ENCODE measurements at places on chromosomes 1 and 21.

GRCh38 chr1:91165033-91165654 is 143.3 kb upstream of the ZNF644 start:
- DNase-seq, result no peak

GRCh38 chr1:185694081-185694480 is 40.1 kb upstream of the HMCN1 start:
- no peak for DNase-seq

DNA sequence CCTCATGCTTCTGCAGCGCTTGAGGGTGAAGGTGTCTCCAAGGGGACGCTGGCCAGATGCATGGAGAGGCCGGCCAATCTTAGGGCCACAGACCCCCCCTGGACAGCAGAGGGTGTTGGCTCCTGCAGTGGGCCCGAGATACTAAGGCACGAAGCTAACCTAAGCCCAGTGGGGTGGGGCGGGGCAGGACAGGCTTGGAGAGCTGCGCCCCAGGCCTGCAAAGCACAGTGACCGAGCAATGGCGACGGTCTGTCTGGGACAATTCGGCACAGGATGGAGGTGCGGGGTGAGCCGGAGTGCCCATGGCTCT is 1.3 kb downstream of the FNDC10 start:
- DNase-seq, result no peak

- no peak for DNase-seq
Measured at GRCh38 chr1:209689477-209689876, 14.3 kb downstream of the G0S2 start.

DNA sequence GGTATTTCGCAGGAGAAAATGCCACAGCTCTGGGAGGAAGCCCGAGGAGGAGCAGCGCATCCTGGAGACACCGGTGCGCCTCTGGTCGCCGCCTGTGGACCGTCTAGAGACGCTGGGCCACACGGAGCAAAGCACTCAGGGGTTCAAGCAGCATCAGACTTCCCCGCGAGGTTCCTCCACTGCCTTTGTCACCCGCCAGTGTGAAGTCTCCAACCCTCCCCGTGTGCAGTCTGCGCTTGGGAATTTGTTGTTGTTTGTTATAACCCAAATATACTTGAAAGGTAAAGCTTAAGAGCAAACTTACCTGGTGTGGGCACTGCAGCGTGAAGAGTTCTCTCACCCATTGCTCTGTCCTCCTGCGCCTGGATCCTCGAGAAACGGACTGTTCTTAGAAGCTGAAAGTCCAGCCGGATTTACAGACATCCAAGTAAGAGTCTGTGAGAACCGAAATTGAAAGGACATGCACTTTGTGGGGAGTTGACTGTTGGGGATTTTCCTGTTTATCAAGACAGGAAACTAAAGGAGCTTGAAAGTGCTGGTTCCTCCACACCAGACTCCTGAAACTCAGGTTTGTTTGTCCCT is at the start of gene GBP4:
Gene GBP4 (minus strand): TSS at position 452 of the 582 bp plus-strand sequence. CDS start 108 bp downstream, at position 344.
- DNase-seq, result no peak

GRCh38 chr1:228897901-228898300 is 162.6 kb downstream of the RHOU start:
- no peak for DNase-seq

DNA sequence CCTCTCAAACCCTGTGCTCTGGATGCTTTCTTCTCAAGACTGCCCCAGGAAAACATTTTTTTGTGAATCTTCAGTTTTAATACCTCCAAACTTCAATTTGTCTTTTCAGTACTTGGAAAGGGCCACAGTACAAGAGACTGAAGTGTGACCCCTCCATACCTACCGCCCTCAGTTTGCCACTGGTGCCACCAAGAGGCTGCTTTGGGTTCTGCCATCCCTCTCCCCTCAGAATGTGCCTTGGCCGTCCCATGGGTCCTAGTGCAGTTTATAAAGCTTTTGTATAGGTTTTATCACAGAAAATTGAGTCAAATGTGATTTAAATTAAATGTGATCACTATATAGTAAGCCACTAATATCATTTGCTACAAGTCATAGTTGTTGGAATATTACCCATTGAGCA is 60.8 kb upstream of the PGD start:
- DNase-seq, result no peak

DNA sequence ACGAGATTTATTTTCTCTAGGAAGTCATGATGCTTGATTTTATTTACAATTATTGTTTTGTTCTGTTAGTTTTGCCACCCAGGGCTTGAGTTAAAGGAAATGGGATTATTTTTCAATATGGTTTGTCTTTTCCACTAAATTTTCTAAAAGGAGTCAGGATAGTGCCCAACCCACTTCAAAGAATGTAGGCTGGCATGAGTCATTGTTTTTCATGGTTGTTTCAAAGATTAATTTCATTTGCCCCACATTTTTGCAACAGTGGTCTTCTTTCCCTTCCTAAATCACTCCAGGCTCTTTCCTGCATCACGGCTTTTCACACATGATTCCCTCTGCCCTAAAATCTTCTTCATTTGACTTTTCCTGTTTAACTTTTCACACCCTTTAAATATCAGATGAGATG is 2.5 kb downstream of the SLAMF6 start:
- no peak for DNase-seq

GRCh38 chr1:165928075-165928731 is 100.8 kb downstream of the UCK2 start:
- DNase-seq, result no peak

- DNase-seq, result no peak
Measured at GRCh38 chr1:50424884-50425375, 1.7 kb upstream of the DMRTA2 start.

- DNase-seq, result no peak
Measured at GRCh38 chr21:35926003-35926740, 134.2 kb downstream of the SETD4 start.

DNA sequence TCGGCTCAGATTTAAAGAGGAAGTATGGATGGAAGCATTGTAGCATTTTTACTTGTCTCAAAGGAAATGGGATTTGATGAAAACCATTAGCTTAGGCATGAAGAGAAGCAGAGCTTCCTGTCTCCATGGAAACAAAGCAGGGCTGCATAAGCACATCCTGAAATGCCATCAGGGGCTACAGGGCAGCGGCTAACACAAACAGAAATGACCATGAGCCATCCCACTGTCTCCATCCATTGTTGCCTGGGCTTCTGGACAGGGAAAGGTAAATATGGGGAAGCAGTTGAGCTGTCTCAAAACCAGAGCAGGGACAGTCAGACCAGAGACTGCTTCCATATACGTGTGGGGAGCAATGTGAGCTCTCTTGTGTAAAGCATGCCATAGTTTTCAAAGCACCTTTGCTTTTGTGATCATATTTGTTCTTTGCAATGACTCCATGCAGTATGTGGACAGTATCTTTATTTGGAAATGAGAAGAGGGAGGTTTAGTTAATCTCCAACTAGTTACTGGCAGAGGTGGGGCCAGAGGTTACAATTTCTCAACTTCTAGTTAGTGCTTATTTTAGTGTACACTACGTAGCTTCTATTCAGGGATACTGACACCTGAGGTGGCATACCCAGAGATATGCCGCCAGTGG is 176.1 kb downstream of the CACNA1E start:
- DNase-seq, result no peak

DNA sequence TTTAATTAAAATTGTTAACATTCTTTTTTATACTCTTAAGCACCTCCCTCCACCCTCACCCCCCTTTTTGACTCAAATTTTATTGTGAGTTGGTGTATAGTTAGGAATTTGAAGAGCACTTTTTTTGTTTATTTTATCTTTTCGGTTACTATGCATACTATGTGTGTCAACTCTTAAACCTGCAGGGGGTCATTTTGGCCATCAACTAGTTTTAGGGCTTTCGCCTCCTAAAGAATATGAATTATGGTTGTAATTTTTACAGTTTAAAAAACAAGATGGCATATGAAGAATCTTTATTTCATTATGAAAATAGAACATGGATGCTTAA is 9.7 kb downstream of the BACH1 start:
- no peak for DNase-seq

GRCh38 chr1:201941420-201942128 is 4.8 kb downstream of the LMOD1 start:
- DNase-seq, result no peak

DNA sequence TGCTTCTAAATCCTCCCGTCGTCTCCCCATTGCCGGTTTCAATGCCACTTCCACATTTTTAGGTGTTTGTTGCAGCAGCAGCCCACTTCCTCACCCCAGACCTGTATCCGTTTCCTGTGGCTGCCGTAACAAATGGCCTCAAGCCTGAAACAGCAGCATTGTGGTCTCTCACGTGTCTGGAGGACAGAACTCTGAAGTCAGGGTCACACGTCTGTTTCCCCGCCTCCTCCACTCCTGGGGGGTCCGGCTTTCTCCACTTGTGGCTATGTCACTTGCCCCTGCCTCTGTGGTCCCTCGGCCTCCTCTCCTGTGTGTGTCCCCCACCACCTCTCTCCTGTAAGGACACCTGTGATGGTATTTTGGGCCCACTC is 21.8 kb downstream of the TRPM2 start:
- no peak for DNase-seq

- DNase-seq, result no peak
Measured at GRCh38 chr1:212587016-212587887, 21.3 kb upstream of the ATF3 start.

GRCh38 chr1:58896246-58897183 is 112.7 kb upstream of the JUN start:
- DNase-seq, result no peak

DNA sequence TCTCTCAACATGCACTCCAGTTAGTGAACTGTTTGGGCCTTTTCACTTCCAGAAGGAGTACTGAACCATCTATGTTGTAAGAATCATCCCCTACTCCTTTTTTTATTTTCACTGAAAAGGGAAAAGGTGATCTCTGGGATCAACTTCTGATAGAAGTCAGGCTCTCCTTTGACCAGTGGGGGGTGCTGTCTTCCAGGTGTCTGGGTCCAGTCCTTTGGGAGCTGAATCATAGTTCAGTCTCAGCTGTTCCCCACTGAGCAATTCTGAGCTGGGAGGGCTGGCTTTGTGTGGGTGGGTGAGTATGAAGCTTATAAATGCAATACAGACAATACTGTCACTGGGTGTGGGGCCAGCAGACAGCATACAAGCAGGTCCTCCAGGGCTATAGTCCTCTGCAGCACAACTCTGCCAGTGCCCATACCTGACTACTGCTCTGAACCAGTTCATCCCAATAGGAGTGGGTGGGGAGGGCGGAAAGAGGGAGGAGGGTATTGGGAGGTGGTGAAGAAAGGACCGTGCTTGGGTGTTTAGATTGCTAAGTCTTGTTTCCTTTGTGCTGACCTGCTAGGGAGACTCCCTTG is 12.5 kb upstream of the SARS1 start:
- no peak for DNase-seq

DNA sequence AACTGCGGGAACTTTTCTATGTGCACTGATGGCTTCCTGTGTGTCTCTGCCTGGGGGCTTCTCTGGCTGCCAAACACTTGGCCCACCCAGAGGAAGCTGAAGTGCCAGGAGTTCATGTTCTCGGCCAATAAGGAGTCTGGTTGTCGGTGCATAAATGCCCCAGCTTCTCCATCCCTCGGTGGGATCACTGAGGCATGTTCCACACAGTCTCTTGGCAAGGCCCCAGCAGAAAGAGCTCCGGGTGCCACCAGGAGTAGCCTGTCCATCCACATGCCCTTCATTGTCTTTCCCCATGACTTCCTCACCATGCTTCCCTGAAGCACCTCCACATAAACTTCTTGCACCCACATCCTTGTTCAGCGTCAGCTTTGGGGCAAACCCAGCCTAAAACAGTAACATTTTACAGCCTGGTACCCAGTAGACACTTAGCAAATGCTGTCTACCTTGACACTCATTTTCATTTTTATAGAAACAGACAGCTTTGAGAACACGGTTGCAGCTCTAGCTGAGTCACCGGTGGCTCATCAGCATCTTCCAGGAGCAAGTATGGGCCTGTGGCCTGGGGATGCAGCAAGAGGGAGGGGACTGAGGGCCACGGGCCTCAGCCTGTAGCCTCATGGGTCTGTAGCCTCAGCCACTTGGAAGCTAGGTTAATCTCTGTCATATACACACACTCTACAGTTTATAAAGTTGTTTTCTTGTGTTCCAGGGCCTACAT is 14.8 kb upstream of the CDCP2 start:
- DNase-seq, result no peak

GRCh38 chr1:211327346-211327921 is 801 bp downstream of the TRAF5 start:
- no peak for DNase-seq

DNA sequence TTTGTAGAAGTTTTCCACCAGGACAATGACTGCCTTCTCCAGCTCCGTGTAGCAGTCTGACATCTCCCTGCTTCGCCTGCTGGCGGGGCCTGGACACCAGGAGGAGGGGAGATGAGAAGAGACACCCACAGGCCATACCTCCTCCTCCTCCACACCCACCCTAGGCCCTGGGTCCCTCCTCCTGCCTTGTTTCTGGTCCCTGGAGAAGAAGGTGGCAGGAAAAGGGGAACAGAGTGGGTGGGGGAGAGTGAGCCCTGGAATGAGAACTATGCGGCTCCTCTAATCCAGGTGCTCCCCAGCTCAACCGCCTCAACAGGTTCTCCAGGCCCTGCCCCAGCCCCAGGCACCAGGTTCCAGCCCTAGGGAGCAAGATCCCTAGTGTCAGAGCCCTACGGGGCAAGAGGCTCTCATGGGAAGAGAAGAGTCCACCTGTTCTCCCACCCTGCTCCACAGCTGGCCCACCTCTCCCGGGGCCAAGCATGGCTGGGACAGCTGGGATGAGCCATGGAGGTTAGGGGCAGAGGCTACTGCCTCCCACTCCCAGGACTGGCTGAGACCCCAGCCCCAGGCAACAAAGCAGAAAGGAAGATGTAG is 4.8 kb downstream of the S100A16 start:
- no peak for DNase-seq

- no peak for DNase-seq
Measured at GRCh38 chr21:44890338-44890931, 16.9 kb upstream of the PTTG1IP start.

DNA sequence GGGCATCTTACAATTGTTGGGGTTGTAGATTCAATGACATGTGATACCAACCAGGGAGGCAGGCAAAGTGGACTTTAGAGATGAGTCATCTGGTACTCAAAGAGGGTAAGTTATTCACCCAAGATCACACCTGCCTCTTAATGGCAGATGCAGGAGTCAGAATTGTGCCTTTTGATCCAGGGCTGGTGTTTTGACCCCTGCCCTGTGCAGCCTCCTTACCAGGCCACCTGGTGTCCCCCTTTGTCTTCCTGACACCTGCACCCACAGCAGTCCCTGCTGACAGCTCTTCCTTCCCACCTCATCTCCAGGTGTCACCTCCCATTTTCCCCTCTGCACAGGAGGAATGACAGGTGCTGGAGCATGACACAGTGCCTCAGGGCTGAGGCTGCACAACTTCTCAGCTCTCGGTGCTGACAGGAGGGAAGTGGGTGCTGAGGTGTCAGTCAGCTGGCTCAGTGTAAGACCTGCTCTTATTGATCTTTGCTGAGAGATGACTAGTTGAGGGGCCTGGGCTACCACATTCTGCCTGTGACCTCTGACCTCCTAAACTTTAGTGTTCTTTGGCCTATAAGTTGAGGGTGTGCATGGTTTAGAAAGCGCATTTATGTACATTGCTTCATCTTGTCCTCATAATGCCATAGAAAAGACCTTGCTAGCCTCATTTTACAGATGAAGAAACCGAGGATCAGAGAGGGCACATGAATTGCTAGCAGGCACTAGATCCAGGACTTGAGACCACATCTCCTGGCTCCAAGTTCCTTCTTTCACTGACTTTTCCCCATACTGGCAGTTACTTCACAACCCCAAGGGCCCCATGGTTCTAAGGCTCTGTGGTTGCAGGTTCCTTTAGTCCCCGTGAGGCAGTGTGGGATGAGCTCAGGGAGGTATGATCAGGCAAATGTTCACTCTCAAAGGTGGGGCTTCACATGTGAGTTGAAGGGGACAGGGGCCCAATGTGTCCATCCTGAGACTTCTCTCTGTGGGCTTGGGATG is 31.3 kb downstream of the CACNA1E start:
- no peak for DNase-seq

All from cortex of kidney (tissue), 1 donor.